ENCODE measurements at places on chromosomes 7 and 10.

- DNase-seq, result no peak
Measured at GRCh38 chr7:121352323-121352722, 23.5 kb downstream of the WNT16 start.

DNA sequence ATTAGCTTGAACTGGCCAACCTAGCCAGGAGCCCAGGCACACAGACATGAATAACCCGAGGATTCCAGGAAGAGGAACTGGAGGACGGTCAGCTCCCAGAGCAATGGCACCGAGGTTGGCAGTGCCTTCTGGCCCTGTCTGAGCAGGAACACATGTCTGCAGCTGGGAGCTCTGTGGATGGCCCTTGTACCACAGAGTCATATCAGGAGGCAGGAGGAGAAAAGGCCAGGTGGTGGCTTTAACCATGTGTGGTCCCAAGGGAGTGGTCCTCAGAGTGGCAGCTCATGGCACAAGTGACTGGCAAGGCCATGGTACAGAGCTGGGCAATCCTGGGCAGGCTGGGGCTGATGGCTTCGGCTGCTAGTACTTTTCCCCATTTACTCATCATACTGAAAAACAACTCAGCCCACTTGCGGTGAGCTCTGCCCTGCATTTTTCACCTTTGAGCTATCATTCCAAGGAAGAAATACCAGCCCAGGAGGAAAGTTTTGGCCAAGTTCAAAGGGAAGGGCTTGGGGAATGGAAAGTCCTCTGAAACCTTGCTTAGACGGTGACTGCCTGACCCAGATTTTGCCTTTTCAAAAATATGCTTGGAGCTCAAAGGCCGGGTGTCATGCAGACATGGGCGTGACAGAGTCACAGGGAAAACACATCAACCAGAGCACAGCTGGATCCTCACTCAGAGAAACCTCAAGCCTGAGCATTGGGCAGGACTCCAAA lies 25.7 kb upstream of the LOXL4 start:
- no peak for DNase-seq

- DNase-seq, result no peak
Measured at GRCh38 chr10:504121-504611, 185.3 kb downstream of the DIP2C start.

DNA sequence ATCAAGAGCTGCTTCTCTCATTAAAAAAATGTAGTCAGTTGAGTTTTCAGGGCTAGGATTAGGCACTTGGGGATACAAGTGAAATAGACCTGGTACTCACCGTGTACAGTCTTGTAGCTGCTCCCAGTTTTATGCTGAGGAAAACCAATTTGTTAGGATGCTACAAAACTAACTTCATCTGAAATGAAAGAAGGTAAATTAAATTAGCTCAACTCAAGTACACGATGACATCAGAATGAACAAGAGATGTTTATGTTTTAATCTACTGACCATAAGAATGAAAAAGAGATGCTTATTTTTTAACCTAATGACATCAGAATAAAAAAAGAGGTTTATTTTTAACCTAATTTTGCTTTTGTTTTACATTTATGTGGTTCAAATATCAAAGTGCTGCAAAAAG lies 73.7 kb downstream of the AP3M1 start:
- DNase-seq, result no peak

- DNase-seq, result peak; percentile 41
Measured at GRCh38 chr10:132904181-132904813, 38.1 kb downstream of the CFAP46 start.

DNA sequence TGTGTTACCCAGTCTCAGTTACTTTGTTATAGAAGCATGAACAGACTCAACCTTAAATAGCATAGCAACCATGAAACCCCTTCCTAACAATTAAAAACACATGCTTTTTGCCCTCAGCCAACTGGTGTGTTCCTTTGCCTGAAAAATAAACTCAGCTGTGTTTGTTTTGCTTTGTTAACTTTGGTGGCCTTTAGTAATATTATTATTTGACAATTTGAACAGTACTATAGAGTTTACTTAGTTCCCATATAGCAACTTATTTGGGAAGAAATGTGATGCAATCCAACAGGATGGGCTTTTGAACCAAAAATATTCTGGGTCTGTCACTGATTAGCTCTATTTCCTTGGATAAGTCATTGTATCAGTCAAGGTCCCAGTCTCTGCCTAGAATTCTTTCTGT lies 22.5 kb upstream of the MKLN1 start:
- no peak for DNase-seq

DNA sequence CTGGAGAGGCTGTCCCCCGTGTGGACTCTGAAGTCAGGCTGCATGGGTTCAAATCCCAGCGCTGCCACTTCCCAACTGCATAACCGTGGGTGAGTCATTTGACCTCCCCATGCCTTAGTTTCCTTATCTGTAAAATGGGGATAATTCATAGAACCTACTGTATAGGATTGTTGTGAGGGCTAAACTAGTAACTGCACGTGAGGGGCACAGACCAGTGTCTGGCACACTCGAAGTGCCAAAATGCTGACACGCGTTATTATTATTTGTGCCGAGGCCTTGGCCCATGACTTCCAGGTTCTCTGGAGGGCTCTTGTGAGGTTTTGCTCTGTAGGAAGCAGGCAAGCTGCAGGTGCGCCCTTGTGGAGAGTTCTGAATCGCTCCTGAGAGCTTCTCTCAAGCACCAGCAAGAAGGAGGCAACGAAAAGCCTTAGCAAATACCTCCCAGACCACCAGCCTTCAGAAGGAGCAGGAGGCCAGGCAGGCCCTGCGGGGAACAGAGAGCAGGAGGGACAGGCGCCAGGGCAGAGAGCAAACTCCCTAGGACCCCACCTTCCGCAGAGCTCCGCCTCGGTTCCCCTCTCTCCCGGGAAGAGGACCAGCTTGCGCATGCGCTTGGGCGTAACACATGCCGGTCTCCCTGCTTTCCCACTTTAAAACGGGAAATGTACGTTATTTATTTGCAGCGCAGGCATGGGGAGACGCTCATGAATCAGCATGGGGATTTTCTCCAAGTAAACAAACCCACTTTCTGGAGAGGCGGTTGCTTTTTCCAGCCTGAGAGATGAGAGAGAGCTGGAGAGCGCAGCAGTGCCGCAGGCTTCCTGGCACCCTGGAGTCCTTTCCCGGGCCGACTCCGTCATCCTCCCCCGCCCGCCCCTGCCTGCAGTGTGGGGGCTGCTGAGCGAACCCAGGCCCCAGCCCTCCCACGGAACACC lies 39.6 kb downstream of the SORCS3 start:
- no peak for DNase-seq

DNA sequence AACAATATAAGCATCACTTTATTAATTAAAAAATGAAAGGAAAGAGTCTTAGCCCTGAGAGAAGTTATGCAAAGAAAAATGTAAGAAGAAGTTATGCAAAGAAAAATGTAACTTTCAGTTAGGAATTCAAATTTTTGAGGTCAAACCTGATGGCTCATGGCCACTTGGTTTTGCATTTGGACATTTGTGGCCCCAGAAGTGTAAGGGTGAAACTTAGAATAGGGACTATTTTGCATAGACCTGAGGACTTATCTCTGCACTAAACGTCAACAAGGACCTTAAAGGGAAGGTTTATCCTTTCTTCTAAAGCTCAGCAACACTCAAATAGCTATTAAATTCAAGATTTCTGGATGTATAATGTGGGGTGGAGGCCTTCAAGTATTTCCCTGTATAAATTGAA lies 724.5 kb upstream of the POT1 start:
- DNase-seq, result no peak

GRCh38 chr10:58269782-58270290 lies 874 bp downstream of the CISD1 start:
- no peak for DNase-seq

DNA sequence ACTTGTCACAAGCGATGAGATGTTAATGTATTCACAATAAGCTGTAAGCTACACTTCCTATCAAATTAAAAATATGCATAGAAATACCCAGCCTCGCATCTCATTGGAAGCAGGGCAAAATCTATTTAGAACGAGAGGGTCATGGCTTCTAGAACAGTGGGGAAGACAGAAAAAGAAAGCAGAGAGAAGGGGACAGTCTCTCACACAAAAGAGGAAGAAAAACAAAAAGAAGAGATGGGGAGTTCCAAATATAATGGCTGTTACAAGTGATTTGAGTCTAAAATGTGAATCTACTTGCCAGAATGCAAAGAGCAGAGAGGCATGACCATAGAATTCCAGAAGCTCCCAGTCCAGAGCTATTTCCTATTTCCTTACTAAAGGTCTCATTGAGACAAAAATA lies 13.8 kb downstream of the LRRN3 start:
- DNase-seq, result no peak

DNA sequence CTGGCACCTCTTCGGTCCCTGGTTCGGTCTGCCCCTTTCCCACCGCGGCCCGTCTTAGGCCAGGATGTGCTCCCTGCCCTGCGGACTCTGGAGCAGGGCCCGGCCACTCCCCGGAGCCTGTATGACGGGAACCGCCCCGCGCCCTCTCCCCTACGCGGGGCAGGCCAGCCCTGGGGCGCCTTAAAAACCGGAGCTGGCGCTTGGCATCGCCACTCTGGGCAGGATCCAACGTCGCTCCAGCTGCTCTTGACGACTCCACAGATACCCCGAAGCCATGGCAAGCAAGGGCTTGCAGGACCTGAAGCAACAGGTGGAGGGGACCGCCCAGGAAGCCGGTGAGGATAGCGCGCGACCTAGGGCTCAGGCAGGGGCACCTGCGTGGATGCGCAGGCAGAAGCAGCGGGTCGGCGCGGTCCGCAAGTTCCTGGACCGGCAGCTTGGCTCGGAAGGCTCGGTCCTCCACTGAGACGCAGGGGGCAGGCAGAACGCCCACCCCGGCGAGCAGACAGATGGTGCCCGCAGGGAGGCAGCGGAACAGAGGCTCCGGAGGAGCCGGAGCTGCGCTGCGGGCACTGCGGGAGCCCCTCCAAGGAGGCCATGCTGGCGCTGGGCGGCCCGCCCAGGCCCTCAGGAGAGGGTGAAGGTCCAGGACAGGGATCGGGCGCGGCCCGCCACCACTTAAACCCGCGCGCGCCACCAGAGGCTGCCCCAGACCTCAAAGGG lies at the start of gene ADIRF:
Gene ADIRF (plus strand): TSS at position 212 of the 723 bp plus-strand sequence. CDS start 63 bp downstream, at position 275.
- DNase-seq, result no peak

GRCh38 chr10:683448-684071 lies 5.9 kb downstream of the DIP2C start:
- DNase-seq, result no peak

- DNase-seq, result no peak
Measured at GRCh38 chr7:22781230-22781711, 41.4 kb downstream of the TOMM7 start.

DNA sequence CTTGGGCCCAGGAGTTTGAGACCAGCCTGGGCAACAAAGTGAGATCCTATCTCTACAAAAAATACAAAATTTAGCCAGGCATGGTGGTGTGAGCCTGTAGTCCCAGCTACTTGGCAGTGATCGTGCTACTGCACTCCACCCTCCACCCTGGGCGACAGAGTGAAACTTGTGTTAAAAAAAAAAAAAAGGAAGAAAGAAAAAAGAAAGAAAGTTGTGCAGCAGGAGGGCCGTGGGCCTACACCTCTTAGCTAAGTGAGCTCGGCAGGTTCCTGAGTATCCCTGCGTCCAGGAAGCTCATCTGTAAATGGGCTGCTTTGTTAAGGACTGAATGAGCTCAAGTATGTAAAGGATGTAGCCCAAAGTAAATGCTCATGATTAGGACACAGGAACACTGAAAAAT lies 155.0 kb downstream of the RNF216 start:
- no peak for DNase-seq

DNA sequence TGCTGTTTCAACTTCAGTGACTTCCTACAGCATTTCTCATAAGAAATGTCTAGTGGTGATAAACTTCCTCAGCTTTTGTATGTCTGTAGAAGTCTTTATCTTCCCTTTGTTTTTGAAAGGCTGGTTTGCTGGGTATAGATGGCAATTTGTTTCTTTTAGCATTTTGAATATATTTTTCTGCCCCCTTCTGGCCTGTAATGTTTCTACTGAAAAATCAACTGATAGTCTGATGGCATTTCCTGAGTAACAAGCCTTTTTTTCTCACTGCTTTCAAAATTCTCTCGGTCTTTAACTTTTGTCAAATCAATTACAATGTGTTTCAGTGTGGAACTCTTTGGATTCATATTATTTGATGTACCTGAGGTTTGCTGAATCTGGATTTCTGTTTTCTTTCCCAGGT lies 487.1 kb downstream of the ATRNL1 start:
- no peak for DNase-seq

GRCh38 chr7:38448054-38448453 lies 174.6 kb upstream of the TARP start:
- DNase-seq, result no peak

GRCh38 chr10:88883448-88883809 lies 3.4 kb downstream of the STAMBPL1 start:
- no peak for DNase-seq

DNA sequence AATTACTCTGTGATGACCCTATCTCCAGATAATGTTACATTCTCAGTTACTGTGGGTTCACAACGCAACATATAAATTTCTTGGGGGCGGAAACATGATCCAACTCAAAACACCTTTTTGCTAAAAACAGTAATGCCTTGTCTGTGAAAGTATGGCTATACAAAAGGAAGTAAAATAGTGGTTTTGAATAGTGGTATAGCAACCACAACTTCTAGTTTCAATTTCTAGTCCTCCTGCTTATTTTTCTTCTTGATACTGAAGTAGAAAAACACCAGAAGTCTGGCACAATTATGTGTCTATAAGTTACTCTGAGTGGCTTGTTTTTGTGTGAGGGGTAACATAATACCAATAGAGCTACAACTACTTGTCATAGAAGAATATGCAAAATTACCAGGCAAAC lies 21.5 kb upstream of the ZNF800 start:
- peak; percentile 16 for DNase-seq

DNA sequence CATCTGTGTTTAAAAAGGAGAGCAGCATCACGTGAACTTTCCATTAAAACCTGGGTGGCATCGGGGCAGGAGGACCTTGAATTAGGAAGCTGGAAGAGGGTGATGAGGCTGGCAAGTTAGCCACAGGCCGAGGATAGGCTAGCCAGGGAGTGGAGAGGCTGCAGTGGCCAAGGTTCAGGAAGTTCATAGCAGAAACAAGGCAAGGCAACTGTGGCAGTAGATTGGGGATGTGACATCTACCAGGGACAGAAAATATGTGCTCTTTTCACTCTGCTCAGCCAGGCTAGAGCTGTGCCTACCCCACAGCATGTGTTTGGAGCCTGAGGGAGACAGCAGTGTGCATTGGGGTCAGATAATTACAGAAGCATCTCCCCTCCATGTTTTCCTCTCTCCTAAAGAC lies 2.2 kb upstream of the INPP5F start:
- DNase-seq, result no peak

DNA sequence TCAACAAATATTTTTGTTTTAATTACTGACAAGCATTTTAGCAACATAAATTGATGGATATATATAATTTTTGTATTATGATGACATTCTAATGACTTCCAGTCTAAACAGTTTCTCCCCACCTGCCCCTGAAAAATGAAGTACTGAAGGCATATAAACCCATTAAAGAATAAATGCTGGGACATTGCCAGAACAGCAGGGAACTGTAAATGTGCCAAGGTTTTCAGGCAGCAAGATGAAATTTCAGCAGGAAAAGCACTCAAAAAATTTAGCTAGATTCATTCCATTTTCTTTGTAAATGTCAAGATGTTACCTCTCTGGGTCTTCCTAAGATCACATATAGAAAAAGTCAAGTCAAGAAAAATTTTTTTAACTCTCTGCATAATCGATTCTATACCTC lies 11.0 kb upstream of the TLL2 start:
- DNase-seq, result no peak

- no peak for DNase-seq
Measured at GRCh38 chr7:68888971-68889385, 709.3 kb upstream of the AUTS2 start.
